ENCODE measurements at places on chromosomes 3 and 15. TPM values are rescaled to one million over a fixed set of nuclear protein-coding genes. Genes with fewer than 3 reads are reported as not detected.
A peak's percentile ranks its signal among the peaks of the same experiment; 100 is the strongest.

DNA sequence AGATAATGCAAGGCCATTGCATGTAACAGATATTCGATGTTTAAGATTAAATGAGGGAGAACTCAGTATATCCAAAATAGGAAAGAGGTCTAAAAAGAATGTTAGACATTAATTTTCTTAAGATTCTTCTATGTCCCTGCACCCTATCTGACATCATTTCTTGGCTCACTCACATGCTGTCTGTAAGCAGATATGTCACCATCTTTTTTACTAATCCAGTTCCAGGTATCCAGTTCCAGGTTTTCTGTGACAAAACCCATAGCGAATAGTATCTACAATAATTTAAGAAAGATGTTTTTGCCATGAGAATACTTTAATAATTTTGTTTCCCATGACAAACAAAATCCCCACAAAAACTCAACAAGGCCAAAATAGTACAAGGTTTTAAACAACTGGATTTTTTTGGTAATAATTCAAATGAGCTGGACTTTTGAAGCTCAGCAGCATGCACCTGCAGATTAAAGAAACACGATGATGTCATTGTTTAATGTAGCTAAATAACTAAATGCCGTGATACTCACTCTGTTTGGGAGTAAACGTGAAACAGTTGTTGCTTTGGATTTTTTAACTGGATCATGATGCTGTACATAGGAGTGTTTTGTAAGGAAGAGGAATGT, 867.6 kb downstream of the EPHA3 start:
- DNase-seq = no peak

GRCh38 chr3:43155464-43156121, 49.7 kb upstream of the POMGNT2 start:
- peak; percentile 71 for DNase-seq

DNA sequence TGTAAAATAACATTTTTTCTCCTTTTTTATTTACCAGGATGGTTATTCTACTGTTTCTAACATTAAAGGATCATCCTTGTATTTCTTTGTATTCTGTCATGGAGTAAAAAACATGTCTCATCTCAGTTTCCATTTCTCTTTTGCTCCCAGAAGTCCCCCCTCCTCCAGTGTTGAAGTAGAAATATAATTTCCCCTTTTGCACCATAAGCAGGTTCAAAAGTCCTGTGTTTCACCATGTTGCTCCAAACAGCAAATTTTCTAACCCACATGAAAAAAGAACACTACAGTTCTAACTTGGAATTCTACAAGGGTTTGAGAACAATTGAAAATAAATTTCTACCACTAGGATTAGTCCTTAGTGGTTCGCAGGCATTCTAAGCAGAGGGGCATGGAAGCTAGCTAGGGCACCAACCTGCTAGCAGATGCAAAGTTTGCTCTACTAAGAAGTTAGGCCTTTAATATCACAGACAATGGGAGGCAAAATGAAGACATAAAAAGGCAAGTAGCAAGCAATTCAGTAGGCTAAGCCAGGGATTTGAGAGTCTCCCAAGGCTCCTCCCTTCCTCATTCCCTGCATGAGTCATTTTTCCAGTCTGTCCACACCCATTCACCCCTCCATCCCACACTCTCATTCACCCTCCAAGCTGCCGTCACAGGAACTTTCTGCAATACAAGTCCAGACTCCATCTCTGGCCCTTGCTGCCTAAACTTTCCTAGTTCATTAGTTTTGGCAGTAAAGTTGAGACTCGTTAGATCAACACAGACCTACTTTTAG, 2.3 kb upstream of the MBNL1 start:
- DNase-seq = peak; percentile 84

DNA sequence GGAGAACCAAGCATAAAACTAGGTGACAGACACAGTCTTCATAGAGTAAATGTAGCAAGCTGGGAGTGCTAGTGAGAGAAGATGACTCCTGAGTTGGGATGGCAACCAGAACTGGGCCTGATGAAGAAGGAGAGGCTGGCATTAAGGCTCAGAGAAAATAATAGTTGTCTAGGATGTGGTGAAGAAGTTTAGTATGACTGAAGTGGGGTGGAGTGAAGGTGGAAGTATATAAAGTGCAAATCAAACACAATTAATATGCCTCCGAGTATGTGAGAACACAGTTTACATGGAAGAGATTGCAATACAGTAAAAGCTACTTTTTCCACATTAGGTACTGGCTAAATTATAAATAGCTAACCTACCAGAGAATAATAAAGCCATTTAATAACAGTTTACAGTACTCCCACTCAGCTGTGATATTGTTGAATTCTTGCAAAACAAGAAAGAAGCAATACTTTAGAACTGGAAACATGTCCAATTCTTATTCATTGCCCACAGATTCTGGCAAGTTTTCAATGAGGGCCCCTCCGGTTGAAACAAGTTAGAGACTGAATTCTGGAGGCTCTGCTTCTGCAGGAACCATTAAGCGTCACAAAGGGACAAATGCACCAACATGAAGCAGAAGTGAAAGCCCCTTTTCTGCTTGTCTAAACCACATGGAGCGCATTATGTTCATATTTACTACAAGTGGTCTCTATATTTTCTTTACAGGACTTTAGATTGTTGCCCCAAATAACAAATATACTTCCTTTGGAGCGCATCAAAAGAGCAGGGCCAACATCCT, 243.7 kb downstream of the SLC9A9 start:
- DNase-seq = no peak

GRCh38 chr15:73682600-73683090, 1.5 kb upstream of the CD276 start:
- no peak for DNase-seq

DNA sequence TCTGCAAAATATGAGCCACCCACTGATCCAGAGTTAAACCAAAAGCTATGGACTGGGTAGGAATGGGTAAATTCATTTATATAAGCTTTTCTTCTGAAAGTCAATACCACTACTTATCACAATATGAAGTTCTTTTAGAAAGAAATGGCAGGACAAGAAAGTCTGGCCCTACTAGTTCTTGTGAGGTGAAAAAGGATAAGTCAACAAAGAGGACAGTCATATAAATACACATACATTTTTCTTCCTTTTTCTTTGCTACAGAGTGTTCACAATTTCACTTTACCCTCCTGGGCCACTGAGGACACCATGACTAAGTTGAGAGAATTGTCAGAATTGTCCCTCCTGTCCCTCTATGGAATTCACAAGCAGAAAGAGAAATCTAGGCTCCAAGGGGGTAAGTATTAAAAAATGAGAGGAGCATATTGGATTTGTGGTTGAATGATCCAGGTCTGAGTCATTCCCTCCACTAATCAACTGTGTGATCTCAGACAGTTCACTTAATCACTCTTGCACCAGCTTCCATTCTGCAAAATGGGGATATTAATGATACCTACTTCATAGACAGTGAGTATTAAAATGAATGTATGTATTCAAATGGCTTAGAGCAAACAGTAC, 27.6 kb downstream of the ACP3 start:
- DNase-seq = no peak

- peak; percentile 41 for DNase-seq
Observed at GRCh38 chr3:184734903-184735701, 23.2 kb upstream of the MAGEF1 start.

DNA sequence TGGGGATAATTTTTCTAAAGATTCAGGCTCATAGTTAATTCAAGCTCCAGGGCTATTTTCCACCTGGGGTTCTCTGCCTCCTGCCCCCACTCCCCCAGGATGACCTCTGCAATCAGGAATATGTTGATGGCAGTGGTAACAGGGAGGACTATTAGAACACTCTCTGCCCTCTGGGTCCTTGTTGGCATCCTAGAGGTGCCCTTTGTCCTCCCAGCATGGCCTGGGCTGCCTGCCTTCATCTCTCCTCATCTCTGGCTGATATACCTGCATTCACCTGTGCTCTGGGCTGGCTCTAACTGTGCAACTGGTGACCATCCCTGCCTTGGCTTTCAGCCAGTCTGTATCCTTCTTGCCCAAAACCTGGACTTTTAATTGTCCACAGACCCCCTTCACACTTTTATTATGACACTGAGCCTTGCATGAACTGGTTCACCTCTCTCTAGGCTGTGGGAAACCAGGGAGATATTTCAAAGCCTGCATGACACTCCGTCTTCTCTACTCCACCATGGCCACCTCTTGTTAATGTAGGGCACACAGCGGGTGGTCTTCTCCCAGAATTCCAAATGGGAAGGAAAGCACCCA, 199.8 kb downstream of the THSD4 start:
- no peak for DNase-seq

DNA sequence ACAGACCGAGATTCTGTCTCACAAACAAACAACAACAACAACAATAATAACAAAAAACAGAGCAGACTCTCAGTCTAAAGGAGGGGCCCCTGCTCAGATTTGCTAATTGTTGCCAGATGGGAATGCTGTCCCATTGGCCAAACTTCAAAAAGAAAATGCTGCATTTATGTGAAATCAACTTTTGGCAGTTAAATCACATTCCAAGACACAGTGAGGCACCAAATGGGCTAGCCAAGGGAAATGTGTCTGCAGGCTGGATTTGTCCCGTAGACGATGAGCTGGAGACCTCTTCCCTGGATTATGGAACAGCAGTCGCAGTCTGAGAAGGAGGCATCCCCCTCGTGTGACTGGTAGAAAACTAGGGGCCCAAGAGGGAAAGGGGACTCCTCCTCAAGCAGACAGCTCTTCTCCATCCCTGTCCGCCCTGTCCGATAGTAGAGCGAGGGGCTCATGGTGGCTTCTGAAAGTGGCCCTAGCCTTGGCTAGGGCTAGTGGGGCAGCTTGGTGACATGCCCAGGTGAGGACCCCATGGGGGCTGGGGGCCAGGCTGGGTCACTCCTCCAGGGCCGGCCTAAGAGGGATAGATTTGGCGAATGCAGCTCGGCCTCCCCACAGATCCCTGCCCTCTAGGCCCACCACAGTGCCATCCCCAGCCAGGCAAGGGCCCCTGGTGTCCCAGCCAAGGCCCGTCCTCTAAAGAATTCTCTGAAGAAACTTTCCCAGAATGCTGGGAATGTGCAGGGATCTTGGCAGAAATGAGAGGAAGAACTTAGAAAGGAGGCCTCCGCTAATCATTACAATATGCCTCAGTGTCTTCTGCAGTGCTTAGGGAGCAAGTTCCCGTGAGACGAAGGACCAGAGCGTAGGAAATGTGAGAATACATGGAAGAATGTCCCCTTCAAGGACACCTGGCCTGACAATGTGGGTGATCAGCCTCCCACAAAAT, 2.0 kb downstream of the SLC22A14 start:
- no peak for DNase-seq

DNA sequence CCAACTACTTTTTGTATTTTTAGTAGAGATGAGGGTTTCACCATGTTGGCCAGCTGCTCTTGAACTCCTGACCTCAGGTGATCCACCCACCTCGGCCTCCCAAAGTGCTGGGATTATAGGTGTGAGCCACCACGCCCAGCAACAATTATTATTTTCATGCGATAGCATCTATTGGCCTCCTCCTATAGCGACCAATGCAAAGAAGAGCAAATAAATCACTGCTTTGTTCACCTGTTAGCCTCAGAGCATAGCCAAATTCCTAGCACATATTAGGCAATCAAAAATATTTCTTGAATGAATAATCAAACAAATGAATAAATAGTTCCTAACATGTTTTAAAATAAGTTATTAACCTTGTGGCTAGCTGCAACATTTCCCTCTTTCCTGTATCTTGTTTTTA, 36.8 kb upstream of the TNFSF10 start:
- DNase-seq = no peak

GRCh38 chr3:113136544-113136943, 74.8 kb upstream of the BOC start:
- no peak for DNase-seq

DNA sequence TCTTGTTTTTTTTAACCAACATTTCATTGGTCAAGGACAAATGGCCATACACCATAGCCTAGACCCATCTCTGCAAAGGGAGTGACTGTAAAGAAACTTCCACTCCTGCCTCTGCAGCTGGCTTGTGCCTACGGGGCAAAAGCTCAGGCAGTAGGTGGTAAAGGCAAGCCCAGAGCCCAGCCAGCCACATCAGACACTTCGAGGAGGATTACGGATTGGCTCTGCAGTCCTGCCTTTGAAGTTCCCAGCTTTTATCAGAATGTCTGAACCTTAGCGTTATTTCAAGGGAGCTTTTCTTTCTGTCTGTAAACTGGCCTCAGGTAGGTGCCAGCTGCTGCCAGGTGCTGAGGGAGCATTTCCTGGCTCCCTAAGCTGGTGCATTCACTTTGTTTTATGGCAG, 15.6 kb downstream of the ZNF710 start:
- DNase-seq = no peak

DNA sequence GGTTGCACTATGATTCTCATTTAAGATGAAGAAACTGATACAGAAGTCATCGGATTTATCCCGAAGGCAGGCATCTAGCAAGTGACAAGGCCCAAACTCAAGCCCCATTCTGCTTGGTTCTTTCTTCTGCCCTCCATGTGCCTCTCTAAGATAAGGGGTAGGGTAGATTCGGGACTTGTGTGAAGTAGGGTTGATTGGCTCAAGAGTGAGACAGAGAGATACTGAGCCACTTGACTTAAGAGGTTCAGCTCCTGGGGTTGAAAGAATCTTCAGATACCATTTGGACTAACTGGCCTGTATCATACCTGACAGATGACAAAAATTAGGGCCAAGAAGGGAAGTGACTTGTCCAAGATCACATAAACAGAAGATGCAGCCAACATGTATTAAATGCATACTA, 891 bp downstream of the RFT1 start:
- DNase-seq = no peak

DNA sequence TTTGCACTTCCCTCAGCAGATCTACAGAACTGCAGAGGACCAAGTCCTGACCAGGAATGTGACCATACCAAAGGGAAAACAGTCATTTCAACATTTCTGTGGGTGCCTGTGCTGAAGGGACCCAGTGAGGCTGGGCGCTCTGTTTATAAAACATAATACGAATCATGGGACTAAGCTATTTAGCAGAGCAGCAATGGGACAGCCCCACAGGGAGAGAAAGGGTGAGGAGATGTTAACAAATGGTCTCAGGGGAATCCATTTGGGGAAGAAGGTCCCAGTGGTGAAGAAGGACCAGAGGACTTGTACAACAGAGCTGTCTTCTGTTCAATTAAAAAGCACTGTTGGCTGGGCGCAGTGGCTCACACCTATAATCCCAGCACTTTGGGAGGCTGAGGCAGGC, 1025.4 kb downstream of the FHIT start:
- no peak for DNase-seq

DNA sequence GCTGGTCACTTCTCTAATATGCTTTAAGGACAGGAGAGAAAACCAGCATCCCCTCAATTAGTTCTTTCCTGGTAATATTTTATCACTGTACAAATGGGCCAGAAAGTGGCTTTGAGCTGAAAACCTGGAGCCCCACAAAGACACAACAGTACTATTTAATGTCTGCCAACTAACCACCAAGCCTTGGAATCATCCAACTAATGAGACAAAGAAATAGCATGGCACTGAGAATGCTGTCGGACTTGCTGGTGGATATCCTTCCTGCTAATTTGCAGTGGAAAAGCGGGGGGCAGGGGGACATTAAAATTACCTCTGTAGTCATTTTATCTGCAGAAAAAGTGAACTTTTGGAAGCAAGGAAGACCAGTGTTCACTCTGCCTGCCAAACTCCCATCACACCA, 288.5 kb downstream of the KBTBD8 start:
- DNase-seq = no peak

Gene FANCD2OS
- not detected for total RNA-seq

Gene GOLGA8T
- not detected for total RNA-seq

Gene SERPINI1
- 1.9 TPM for total RNA-seq

Gene ZWILCH
- 4.7 TPM for total RNA-seq

Gene PDZRN3
- total RNA-seq = 10.1 TPM

Gene FBN1
- total RNA-seq = 12.6 TPM

Gene SLC38A3
- total RNA-seq = 2.2 TPM

Gene ASTE1
- 8.2 TPM for total RNA-seq

Gene TRIM71
- total RNA-seq = not detected

Gene GATM
- 195 TPM for total RNA-seq

Gene ZDHHC3
- 201 TPM for total RNA-seq

Gene RSRC1
- total RNA-seq = 27.6 TPM

Gene DNASE1L3
- 4.6 TPM for total RNA-seq
